ENCODE measurements at places on chromosomes 7 and 10.

DNA sequence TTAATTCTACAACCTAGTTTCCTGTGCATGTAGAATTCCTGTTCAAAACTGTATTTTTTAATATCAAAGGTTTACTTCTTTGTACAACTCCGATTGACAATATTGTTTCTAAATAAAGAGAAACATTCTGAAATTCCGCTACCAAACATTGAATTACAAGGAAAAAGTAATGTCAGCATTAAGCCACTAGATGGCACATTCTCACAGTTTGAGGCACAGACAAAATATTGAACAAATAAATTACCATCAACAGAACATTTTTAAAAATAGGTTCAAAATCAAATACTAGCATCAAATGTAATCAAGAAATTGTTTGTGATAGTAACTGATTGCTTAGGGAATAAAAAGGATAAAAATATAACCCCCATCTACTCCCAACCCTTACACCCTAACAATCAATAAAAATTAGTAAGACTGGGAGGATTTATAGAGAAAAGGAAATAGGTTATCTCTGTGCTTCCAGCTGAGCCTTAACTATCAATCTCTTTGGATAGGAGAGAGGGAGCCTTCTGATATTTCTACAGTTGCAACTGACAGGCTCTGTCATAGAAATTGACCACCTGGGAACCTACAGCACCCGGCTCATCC, 86.6 kb upstream of the C7orf33 start:
- DNase-seq, result no peak

- DNase-seq, result no peak
Measured at GRCh38 chr10:57968328-57969016, 299.2 kb downstream of the IPMK start.

DNA sequence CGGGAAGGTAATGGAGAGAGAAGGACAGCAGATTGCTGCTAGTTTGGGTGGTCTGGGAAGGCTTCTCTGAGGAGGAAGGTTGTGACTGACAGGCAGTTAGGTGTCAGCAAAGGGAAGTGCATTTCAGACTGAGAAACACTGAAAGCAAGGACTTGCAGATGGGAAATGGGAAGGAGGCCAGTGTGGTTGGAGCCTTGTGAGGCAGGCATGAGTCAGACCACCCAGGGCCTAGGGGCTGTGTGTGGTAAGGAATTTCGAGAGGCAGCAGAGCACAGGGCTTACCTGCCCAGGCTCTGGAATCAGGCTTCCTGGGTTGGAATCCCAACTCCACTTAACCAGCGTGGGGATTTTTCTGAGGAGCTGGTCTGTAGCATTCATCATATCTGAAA, 53.5 kb downstream of the NRF1 start:
- DNase-seq, result no peak

DNA sequence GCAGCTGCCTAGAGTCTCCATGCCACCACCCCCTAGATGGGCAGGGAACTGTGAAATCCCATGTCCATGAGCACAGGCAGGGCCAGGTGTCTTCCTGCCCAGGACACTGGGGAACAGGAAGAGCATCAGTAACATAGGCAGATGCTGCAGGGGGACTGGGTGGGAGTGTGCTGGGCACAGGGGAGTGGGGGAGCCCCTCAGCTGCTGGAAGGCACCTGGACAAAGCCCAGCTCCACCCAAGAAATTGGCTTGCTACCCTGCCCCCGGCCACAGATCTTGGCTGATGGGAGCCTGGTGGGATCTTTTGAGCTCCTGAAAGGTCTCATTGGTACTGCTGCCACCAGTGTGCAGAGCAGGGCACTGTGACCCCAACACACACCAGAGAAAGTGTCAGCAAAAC, 66.7 kb downstream of the TCERG1L start:
- DNase-seq, result no peak

DNA sequence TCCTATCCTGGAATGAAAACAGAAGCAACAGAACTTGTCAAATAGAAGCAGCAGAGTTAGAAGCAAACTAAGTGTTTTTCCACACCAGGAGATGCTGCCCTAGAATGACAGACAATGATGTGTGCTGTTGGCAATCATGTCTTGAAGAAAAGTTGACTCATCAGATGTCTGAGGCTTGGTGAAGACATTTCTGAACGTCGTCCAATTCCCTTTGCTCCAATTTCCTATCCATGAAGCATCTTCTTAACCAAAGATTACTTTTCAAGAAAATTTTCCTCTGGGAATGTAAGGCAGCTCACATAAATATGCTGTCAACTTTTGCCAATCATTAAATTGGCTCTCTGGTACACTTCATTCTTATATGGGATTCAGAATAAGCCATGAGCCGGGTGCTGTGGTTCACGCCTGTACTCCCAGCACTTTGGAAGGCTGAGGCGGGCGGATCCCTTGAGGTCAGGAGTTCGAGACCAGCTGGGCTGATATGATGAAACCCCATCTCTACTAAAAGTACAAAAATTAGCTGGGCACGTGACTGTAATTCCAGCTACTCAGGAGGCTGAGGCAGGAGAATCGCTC, 34.6 kb downstream of the MALSU1 start:
- DNase-seq, result peak; percentile 50

GRCh38 chr10:20647756-20648155, 249.4 kb downstream of the NEBL start:
- no peak for DNase-seq

DNA sequence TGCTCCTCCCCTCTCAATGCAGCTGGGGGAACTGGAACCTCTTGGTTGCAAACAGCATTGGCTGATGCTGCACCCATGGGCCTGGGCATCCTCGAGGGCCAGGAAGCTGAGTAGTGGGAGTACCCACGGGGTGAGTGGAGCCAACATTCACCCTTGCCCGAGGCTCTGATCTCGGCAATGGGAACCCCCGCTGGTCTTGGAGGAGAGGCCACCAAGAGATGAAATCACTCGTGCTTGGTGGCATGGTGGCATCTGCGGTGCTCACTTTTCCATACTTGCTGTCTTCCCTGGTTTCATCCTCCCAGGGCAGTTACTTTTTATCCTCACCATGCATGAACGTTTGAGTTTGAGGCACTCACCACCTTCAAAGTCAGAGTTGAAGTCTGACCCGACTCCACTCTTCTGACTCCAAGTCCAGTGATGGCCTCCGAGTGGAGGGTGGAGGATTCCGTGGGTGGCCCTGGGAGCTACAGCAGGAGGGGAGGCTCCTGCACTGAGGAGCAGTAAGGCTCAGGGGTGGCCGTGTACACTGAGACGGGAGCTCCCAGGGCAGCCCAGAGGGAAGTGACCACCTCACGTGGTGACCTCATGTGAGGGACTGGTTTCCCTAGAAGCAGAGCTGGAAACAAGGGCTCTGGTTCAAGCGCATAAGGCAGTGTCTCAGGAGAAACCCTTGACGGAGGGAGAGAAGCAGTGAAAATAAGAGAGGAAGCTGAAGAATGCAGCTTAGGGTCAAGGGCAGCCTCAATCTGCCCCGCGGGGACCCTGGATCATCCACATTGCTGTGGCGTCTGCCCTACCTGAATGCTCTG, 349.1 kb downstream of the TCERG1L start:
- no peak for DNase-seq

GRCh38 chr7:151844071-151844824, 32.7 kb downstream of the PRKAG2 start:
- DNase-seq, result no peak

DNA sequence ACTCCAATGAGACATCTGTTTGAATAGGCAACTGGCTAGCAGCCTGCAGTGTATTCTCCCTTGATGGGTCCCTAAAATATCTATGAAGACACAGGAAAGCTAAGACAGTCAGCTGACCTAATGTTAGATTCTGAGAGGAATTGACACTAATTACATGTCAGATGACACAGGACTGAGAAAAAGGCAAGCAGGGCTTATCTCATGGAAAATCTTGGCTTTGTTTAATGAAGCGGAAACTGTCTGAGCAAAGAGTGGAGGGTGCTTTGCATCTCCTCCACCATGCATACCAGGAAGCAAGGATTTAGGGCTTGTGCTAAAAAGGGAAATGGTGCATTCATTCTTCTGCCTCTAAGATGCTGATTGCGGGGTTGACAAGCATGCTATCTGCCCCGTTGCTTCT, 135.5 kb upstream of the GLI3 start:
- DNase-seq, result no peak

GRCh38 chr7:139830292-139830691, 1.2 kb downstream of the TBXAS1 start:
- DNase-seq, result no peak

DNA sequence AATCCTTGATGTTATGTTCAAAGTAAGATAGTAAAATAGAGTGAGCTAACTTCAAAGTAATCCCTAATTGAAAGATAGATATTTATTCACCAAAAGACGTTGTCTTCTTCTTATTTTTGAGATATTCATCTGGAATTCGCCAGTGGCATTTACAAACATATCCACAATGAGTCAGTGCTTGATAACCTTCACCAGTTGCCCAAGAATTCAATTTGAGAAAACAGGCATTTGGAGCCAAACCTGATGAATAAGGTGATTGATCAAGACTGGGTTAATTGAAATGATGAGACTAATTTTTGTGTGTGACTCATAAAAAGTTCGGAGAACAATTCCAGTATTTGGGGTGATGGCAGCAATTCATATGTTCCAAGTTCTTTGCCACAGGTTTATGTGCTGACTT, 344.0 kb downstream of the ARL4A start:
- no peak for DNase-seq

- peak; percentile 8 for DNase-seq
Measured at GRCh38 chr7:112411186-112411795, 39.0 kb upstream of the IFRD1 start.

DNA sequence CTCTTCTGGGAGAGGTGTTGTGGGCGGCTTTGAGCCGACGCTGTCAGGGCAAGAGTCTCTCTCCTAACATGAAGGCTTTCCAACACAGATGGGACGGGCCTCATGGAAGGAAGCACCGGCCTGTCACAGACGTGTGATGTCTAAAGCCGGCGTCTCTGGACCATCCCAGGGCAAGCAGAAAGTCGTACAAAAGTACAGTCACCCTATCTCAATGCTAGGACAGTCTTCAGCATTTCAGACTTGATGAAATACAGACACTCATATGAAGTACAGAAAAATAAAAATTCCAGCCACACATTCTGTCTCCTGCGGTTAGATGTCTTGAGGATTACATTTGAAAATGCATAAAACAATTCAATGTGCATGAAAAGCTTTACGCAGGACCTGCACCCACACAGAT, 30.6 kb downstream of the CYP2W1 start:
- DNase-seq, result no peak

- DNase-seq, result no peak
Measured at GRCh38 chr7:159213253-159213652, 68.6 kb upstream of the VIPR2 start.
